ENCODE measurements at places on chromosomes 11 and 22. TPM values are rescaled to one million over a fixed set of nuclear protein-coding genes. Genes with fewer than 3 reads are reported as not detected.

ZNF214 gene
- 4.3 TPM for total RNA-seq

NLRP6 gene
- 0.36 TPM for total RNA-seq

KCNE3 gene
- 5.9 TPM for total RNA-seq

TPBGL gene
- total RNA-seq: 0.26 TPM

DEUP1 gene
- total RNA-seq: not detected

ELFN2 gene
- 0.10 TPM for total RNA-seq

PDE2A gene
- 49.6 TPM for total RNA-seq

GRCh38 chr11:93648158-93648557 is 13.3 kb upstream of the CEP295 start:
- DNase-seq: no peak

- DNase-seq: no peak
Observed at GRCh38 chr22:32083000-32083399, 39.9 kb downstream of the SLC5A1 start.

GRCh38 chr11:2446590-2447252 is 1.9 kb downstream of the KCNQ1 start:
- no peak for DNase-seq

DNA sequence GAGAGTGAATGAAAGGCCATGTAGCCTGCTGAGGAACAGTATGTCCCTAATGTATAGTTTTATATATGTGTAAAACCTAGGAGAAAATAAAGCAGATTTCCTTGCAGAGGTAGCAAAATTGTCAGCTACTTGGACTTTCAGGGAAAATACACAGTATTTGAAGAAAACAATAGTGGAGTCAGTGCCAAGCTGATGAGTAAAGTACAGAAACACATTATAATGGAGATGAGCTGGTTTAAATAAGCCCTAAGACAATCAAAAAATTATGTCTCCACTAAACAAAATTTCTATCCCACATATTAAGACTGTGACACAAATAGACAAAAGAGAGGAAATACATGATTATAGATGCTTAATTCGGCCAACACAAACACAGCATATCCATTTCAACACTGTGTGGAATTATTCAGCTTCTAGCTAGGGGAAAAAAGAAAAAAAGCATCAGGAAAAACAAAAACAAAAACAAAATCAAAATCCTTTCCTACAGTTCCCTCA is 75.9 kb downstream of the MAML2 start:
- no peak for DNase-seq
